ENCODE measurements at places on chromosomes 4 and X.

GRCh38 chrX:46268412-46268811, 276.8 kb downstream of the ZNF674 start:
- DNase-seq, result no peak

- no peak for DNase-seq
These were observed 77.3 kb upstream of the FGF13 start for GRCh38 chrX:138788771-138789170.

DNA sequence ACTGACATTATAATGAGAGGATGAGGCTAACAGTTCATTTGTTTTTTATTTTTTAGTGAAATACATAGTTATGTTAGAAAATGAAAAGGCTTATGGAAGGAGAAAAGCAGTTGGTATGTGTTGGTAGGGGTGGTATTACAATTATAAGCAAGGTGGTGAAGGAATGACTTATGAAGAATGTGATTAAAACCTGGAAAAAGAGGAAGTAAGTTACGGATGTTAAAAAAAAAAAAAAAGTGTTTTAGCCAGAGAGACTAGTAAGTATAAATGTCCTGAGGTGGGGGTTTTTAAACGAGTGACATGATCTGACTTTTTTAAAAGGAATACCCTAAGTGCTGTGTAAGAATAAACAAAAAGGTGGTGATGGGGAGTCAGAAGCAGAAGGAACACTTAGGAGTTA, 206.8 kb downstream of the IL15 start:
- no peak for DNase-seq

DNA sequence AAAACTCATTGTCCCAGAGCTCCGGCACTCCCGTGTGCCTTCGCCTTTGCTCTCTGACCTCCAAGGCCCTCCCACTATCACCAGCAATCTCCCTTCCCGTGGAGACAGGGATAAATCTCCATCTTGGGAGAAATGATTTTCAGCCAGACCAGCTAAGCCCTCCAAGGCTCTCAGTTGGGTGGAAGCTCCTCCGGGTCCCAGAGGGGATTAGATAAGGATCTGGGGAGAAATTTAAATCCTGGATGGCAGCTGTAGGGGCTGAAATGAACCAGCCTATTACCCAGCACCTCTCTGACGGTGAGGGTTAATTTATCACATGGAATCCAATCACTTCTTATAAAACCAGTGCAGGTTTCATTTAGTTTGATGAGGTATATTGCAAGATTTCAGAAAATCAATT, 366.2 kb downstream of the FBXW7 start:
- DNase-seq, result no peak

GRCh38 chr4:154465085-154465484, 26.5 kb downstream of the DCHS2 start:
- no peak for DNase-seq

- no peak for DNase-seq
These were observed 15.4 kb downstream of the GK start for GRCh38 chrX:30668581-30668980.

DNA sequence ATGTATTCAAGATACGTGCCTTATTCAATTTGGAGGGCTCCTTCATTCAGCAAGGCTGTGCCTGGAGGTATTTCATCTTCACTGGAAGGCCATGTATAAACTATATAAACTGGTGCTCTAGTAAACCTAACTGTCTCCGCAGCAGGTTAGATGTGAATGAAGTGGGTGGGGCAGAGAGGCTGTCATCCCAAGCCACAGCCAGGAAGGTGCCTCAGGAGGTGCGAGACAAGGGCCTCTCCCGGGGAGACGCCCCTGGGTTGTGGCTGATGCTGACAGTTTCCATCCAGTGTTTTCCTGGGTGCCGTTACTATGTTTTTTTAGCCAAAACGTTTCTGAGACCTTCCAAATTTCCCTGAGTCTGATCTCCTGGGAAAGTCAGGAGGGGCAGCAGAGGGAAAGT, 221.5 kb upstream of the RPL34 start:
- no peak for DNase-seq

DNA sequence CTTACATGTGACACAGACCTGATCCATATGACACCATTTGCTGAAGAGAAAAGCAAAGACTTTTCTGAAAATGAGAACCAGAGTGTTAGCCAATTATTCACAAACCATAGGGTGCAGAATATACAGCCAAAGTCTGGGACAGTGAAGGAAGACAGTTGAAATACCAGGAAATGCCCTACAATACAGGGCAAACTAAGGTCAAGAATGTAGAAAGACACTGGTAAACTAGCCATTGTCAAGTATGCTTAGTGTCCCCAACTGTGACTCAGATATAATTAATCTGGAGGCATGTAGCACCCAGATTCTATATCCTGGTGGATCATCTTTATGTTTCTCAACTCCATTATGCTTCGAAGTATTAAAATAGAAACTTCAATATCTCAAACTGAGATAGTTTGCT, 200.9 kb upstream of the FSTL5 start:
- DNase-seq, result no peak

- DNase-seq, result no peak
These were observed 46.0 kb upstream of the MGST2 start for GRCh38 chr4:139619644-139620043.

DNA sequence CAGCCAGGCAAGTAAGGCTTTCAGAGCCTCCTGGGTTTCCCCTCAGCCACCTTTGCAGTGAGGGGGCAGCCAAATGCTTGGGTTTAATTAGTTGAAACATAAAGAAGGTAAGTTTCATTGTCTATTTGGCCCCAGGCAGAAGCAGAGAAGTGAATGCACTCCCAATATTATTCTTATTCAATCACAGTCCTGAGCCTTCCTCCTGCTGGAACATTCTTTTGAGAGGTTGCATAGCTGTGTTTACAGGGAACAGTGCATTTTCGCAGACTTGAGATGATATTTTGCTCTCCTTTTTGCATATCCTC, 13.9 kb downstream of the SLC2A9 start:
- no peak for DNase-seq

DNA sequence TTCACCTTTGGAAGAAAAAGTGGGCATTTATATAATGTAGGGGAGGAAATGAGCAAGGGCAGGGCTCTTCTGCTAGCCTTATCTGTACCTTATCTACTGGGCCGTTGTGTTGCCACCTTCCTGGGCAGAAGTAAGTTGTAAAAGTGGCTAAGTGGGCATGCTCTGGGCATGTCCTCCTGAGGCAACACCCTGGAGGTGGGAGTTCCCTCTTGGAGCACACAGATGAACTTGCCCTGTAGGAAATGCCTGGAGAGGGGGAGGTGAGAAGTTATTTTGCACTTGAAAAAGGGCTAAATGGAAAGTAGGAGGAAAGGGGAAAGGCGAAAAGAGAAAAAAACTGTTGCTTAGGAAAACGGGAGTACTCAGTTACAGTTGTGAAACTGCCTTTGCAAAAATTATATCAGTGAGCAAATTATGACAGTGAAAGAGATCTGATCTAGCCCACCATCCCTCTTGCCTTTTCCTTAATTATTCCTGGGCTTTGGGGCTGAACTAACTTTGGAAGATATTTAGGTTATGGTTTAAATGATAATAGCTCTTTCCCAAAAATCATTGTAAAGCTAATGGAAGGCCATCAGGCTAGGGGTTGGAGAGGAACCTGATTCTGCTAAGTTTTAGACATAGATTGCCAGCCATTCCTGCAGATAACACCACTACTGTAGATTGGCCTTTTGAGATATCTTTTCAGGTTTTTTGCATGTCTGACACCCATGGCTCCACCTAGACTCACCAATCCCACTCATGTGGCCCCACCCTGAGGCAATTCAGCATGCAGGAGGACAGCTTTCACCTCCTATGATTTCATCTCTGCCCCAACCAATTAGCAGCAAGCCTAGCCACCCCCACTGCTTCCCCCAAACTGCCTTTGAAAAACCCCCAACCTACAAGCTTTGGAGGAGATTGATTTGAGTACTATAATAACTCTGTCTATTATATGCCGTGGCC, 20.5 kb upstream of the ZNF81 start:
- DNase-seq, result no peak

GRCh38 chrX:10893366-10893765, 217.8 kb upstream of the HCCS start:
- no peak for DNase-seq

- DNase-seq, result no peak
These were observed 7.0 kb upstream of the EREG start for GRCh38 chr4:74357965-74358364.

- DNase-seq, result no peak
These were observed 38.4 kb downstream of the GRSF1 start for GRCh38 chr4:70801265-70801809.

GRCh38 chr4:2284161-2284933, 22.4 kb upstream of the MXD4 start:
- no peak for DNase-seq

- no peak for DNase-seq
These were observed 19.6 kb downstream of the CLCN4 start for GRCh38 chrX:10176121-10177003.

- no peak for DNase-seq
These were observed 130.9 kb downstream of the RNF150 start for GRCh38 chr4:141002323-141002805.

GRCh38 chrX:81120258-81120935, 81.3 kb downstream of the HMGN5 start:
- no peak for DNase-seq

- DNase-seq, result peak; percentile 8
These were observed 50.3 kb downstream of the CHRDL1 start for GRCh38 chrX:110745288-110745687.
